Esophagus muscularis mucosa (tissue), 4 donors: ENCODE measurements at places on chromosomes 16 and 17. TPM values are rescaled to one million over a fixed set of nuclear protein-coding genes. Genes with fewer than 3 reads are reported as not detected.

LHX1 gene
- not detected for total RNA-seq

WFIKKN2 gene
- 0.42 TPM for total RNA-seq

KRT14 gene
- total RNA-seq, result 2.9 TPM

ABCA8 gene
- total RNA-seq, result 61.0 TPM

FBXO39 gene
- total RNA-seq, result 0.33 TPM

RNFT1 gene
- total RNA-seq, result 8.8 TPM

CCL7 gene
- not detected for total RNA-seq

KCNH6 gene
- total RNA-seq, result not detected

KRTAP9-8 gene
- not detected for total RNA-seq

SPN gene
- total RNA-seq, result 2.3 TPM

BICDL2 gene
- not detected for total RNA-seq

PIPOX gene
- total RNA-seq, result 8.4 TPM

TSPAN10 gene
- 0.92 TPM for total RNA-seq

GRCh38 chr17:45341533-45342158, 24.8 kb upstream of the MAP3K14 start:
- DNase-seq, result no peak

GRCh38 chr16:84717484-84717883, 17.7 kb downstream of the USP10 start:
- no peak for DNase-seq

GRCh38 chr17:17648762-17649161, 32.5 kb upstream of the RAI1 start:
- DNase-seq, result no peak

GRCh38 chr17:38620551-38621277, 15.0 kb upstream of the SRCIN1 start:
- no peak for DNase-seq

DNA sequence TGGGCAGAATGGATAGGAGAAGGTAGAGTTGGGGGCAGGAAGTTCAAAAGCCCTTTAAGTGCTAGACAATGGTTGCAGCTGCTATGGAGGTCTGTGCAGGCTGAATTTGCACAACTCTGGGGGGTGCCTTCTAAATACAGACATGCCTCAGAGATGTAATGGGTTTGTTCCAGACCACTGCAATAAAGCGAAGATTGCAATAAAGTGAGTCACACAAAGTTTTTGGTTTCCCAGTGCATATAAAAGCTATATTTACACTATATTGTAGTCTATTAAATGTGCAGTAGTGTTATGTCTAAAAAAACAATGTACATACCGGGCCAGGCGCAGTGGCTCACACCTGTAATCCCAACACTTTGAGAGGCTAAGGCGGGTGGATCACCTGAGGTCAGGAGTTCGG, 60.5 kb upstream of the MYOCD start:
- DNase-seq, result no peak

DNA sequence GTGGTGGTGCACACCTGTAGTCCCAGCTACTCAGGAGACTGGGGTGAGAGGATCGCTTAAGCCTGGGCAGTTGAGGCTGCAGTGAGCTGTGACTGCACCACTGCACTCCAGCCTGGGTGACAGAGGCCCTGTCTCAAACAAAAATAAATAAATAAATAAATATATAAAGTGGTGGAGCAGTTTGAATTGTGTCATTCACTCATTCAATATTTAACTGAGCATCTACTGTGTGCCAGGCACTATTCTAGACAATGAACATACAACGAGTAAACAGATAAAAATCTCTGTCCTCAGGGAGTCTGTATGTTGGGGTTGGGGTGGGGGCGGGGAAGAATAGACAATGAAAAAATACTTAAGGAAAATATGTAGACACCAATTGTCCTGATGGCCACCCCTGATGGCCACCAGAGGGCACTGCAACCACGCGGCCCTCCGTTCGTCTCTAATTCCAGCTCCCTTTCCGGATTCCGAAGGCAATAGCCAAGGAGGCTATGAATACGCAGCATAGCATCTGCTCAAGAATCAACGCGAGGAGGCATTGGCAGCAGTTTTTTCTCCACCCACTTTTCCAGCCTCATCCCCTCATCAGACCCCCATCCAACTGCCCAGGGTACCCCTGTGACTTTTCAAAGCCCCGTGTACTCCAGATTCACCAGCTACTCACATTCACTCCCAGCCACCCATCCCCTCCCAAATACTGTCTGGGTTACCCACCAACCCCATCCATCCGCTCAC, 21.4 kb downstream of the QPRT start:
- no peak for DNase-seq

DNA sequence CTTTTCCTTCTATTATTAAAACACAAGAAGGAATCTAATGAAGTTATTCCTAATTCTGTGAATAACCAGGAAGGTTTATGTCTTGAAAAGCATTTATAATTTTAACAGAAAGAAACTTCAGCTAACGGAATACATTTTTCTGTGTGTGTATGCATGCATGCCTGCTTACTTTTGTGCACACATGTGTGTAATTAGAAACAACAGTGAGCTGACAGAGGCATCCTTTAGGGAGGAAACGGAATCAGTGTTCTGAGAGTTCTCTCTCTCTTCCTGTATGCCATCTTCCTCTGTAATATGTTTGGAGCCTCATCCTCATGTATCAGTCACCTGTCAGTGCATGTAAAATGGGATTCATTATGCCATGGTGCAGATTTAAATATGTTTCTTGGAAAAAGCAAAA, 107.0 kb downstream of the MAP2K4 start:
- DNase-seq, result no peak

- DNase-seq, result no peak
These were observed 1372.6 kb downstream of the CDH11 start for GRCh38 chr16:63749276-63749675.

DNA sequence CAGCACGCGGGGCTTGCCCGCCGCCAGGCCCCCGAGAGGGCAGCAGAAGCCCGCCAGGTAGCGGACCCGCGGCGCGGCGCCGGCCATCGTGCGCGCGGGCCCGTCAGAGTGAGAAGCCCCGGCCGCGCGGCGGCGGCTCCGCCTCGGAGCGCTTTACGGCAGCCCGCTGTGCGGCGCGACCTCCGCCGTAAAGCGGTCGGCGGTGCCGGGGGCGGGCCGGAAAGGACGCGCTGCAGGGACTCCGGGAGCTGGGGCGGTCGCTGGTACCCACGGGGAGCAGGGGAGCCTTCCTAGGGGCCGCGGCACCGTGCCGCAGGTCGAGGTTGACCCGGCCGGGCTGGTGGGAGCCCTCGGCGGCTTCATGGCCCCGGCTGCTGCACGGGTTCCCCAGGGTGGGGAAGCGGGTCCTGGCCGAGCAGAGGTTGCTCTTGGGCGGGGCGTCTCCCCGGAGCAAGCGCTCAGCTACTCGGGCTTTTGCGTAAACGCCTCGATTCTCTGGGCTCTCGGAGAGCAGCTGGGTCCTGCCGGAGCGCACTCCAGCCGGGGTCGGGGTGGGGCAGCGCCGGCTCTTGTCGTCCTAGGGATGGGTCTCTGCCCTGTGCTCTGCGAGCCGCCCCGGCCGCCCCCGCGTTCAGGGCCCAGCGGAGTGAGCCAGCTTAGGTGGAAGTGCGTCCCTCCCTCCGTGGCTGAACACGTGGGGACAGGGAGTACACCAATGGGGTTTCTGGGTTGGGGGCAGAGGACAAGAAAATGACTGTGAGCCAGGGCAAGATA, at the start of gene FAAP100:
Gene FAAP100 (minus strand): TSS at position 110 of the 774 bp plus-strand sequence. CDS start 23 bp downstream, at position 87.
- no peak for DNase-seq

DNA sequence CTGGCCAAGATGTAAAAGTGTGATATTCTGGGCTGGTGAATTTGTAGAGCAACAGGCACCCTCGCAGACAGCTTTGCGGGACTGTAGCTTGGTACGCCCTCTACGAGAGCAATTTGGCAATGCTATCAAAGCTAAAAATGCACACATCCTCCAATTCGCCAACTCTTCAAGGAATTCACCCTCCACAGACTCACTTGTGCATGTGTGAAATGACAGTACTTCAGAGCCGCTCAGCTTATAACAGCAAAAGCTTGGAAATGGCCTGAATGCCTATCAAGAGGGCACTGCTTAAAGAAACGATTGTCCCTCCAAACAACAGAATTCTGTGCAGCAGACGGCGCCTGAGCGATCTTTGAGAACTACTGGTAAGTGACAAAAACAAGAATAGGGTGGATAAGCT, 130.8 kb downstream of the SDK2 start:
- DNase-seq, result no peak

- no peak for DNase-seq
These were observed 50.9 kb upstream of the TEKT3 start for GRCh38 chr17:15392326-15392741.

GRCh38 chr16:73558219-73558618, 510.3 kb upstream of the ZFHX3 start:
- DNase-seq, result no peak

DNA sequence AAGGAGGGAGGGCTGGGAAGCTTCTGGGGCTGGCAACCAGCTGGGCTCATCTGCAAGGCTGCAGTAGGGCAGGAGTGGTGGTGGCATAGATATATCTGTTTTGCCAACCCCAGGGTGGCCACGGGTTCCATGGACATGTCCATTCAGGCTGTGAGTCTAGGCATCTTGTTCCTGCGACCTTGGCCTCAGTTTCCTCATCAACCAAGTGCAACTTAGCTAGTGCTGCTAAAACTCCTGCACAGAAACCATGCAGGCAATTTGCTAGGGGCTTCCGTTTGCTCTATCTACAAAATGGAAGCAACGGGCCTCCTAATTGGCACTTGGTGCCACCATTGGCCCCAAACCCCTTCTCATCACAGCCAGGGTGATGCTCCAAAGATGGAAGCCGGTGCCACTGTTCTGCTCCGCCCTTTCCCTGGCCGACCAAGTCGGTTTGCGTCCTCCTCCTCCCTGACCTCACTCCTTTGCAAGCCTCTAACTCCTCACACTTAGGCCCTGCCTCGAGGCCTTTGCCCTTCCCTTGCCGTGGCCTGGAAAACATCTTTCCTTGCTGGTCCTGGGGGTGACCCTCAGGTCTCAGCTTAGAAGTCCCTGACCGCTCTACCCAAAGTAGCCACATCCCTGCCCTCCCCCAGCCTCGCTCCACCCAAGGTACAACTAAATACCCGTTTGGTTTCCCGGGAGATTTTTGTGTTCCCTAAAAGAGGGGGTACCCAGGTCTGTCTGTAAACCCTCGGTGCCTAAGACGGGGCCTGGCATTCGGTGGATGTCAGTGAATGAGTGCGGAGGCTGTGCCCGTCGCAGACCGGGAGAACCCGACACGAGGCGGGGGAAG, 1.2 kb downstream of the SREBF1 start:
- no peak for DNase-seq

GRCh38 chr17:68142595-68142994, 105.2 kb upstream of the AMZ2 start:
- DNase-seq, result no peak

DNA sequence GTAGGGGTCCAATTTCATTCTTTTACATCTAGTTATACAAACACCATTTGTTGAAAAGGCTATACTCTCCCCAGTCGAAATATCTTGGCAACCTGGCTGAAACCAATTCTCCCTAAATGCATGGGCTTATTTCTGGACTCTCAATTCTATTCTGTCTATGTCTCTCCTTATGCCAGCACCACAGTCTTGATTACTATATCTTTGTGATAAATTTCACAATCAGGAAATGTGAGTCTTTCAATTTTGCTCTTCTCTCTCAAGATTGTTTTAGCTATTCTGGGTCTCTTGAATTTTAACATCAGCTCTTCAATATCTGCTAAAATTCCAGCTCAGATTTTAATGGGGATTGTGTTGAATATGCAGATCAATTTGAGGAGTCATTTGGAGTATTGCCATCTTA, 5.9 kb upstream of the TRIM25 start:
- no peak for DNase-seq

DNA sequence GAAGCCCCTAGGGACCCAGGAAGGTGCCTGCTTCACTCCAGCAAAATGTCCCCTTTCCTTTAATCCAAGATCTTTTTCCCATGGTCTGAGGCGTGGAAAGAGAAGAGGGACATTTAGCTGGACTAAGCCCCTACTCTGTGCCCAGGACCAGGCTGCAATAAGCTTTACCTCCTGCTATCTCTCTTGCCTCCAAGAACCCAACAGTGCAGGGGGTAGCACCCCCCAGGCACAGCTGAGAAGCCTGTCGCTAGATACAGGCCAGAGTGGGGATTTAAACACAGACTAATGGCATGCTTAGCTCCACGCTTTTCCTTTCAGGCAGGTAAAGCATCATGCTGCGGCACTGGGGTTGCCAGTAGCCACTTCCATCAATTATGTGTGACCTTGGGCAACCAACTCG, 24.5 kb upstream of the CCL1 start:
- DNase-seq, result no peak

GRCh38 chr16:56370875-56371659, 54.3 kb downstream of the AMFR start:
- DNase-seq, result peak; percentile 64

DNA sequence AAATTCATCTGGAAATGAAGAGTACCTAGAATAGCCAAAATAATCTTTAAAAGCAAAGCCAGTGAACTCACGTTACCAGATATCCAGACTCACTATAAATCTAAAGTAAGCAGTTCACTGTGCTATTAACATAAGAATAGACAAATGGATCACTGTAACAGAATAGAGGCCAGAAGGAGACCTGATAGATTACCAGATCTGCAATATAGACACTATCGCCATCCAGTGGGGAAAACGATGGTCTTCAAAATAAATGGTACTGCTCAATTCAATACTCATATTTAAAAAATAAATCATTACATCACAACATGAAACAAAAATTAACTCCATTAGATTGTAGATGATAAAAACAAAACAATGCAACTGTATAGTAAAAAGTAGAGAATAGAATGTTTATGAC, 158.6 kb upstream of the CDH8 start:
- DNase-seq, result no peak

- no peak for DNase-seq
These were observed 67.5 kb downstream of the COG7 start for GRCh38 chr16:23385441-23385840.

DNA sequence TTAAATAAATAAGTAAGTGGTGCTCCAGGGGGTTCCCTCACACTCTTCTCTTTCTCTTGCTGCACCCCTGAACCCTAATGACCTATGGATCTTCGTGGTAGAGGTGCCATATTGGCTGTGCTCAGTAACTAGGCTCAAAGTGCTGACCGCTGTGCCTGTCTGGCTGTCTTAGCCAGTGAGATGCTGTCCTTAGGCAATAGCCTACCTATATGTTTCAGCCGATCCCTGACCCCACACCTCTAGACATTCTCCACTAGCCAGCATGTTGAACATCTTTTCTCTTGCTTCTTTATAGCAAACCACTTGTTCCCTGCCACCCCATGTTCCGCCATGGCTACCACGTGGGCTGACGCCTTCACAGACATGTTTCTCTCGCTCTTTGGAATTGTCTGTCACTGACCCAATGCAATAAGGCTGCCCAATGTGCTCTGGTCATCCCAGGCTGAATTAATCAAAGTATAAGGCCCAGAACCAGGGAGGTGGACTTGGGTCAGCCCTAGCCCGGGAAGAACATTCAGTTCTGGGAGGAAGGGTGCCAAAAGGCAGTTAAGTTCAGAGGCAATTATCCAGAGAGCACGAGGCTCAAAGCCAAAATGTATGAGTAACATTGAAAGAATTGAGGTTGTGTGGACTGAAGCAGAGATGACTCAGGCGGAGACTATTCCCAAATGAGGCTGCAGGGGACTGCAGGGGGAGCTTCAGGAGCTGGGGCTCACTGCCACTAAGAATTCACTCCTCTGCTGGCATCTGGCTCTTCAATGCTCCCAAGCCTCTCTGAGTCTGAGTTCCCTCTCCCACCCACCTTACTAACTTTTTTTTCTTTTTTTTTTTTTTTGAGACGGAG, 28.7 kb upstream of the TNRC6A start:
- DNase-seq, result peak; percentile 96
